Naive thymus-derived CD8-positive, alpha-beta T cell (primary cell): ENCODE measurements at places on chromosomes 1 and 21. TPM values are rescaled to one million over a fixed set of nuclear protein-coding genes. Genes with fewer than 3 reads are reported as not detected.

- H3K27me3 ChIP-seq, result no peaks in the 10 kb centered on the region
- H3K27ac ChIP-seq, result peak overlapping the region; percentile 64
- no peak overlapping the region for H3K4me3 ChIP-seq
- H3K4me1 ChIP-seq, result peaks cover 27% of the 10 kb centered on the region
- no peaks in the 10 kb centered on the region for H3K36me3 ChIP-seq
Measured at GRCh38 chr1:16318555-16318954, 33.7 kb downstream of the FBXO42 start.

- H3K27ac ChIP-seq, result no peak overlapping the region
- DNase-seq, result no peak
- no peaks in the 10 kb centered on the region for H3K36me3 ChIP-seq
- H3K4me1 ChIP-seq, result peaks cover 23% of the 10 kb centered on the region
- H3K27me3 ChIP-seq, result no peaks in the 10 kb centered on the region
Measured at GRCh38 chr1:158145173-158145719, 35.4 kb upstream of the CD1D start.

WNT2B gene
- 0.33 TPM for total RNA-seq

ITLN2 gene
- total RNA-seq, result not detected

DNA sequence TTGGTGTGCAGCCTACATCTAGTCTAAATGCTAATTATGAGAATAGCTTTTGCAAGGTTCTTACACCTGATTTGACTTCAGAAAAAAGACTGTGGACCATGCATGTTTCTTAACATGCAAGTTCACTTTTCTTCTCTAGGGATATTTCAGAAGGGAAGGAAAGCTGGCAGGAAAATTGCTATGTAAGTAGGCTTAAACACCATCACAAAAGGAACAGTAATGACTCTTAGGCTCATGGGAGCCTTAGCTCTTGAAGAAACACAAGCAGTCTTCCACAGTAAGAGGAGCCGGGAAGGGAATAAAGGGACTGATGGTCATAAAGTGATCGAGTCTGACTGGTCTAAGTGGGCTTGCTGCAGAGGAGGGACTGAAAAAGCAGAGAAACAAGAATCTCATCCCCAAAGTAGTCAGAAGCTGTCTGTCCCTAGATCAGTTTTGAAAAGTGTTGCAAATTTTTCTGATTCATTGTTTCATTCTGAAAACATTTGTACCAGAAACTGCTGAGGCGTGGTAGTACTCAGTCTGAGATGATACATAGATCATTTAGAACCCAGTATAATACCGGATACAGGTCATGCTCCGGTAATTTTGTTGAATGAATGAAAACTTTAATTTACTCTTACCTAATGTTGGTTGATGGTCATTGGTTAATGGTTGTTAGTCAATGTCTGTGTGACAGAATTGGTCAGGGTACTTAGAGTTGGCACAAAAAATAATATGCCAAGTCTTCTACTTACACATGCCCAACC is 40.9 kb downstream of the SMYD2 start:
- H3K36me3 ChIP-seq, result peaks cover 13% of the 10 kb centered on the region
- peak overlapping the region; percentile 11 for H3K27ac ChIP-seq
- H3K4me1 ChIP-seq, result no peaks in the 10 kb centered on the region
- H3K4me3 ChIP-seq, result no peak overlapping the region
- H3K27me3 ChIP-seq, result no peaks in the 10 kb centered on the region

TTC34 gene
- total RNA-seq, result 6.2 TPM
